Stimulated activated naive CD8-positive, alpha-beta T cell treated with anti-CD3 and anti-CD28 coated beads, Interleukin-15, Interleukin-2, amounts not matched to agents 100 U/mL and 50 U/mL, for 24 hours (primary cell): ENCODE measurements at places on chromosomes 6 and 20.
A peak's percentile ranks its signal among the peaks of the same experiment; 100 is the strongest.

DNA sequence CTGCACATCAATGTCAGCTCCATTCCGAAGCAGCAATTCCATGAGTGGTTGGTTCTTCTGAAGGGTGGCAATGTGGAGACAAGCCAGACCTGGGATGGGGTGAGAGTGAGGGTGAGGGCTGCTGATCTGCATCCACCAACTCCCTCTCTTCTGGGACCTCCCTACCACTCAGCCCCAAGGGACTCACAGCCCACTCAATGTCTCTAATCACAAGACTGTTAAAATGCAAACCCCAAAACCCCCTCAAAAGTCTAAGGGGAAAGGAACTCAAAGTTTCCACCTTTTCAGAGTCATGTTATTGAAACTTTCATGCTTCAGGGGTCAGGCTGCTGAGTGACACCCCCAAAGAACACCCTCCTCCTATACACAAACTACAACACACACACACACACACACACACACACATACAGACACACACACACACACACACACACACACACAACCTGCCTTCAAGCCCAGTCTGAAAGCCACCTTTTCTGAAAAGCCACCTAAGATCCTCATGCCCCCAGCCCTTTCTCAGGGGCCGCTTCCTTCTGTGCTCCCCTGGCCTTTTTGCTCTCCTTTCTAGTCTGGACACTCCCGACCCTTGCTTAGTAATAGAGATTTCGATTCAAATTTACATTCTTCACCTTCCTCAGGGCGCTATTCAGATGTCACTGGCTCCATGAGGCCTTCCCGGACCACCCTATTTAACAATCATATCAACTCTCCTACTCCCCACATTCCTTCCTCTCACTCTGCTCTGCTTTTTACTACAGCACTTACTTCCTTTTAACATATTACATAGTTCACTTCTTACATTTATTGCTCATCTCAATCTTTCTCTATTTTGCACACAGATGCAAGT is 3.3 kb upstream of the SLC35B2 start:
- DNase-seq: no peak

- no peak for DNase-seq
Measured at GRCh38 chr6:5782783-5783547, 223.8 kb downstream of the NRN1 start.

DNA sequence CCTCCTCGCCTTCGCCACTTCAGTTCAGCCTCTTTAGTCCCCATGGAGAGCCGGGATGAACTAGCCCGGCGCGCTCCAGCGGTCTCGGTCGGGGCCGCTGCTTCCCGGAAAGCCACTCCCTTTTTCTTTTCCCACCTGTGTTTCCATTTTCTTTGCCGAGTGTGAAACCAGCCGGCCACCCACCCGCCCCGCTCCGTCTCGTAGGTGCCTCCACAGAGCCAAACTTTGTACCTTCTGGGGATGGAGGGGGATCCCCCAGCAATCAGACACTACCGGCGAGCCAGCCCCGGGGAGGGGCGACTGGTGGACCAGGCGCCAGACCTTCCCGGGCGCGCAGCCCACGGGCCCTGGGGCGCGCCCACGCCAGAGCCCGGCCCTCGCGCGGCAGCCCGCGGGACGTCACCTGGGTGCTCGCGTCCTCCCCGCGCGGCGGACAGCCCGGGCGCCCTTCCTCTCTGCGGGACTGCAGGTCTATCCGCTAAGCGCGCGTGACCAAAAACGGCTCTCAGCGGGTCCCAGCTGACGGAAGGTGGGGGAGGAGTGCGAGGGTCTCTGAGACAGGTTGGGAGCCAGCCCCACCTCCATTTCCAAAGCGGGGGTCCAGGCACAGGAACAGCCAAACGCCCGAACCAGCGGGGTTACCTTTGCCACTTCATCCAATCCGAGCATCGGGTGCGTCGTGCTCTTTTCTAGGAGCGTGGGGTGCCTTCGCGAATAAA is at the start of gene MCHR2:
Gene MCHR2 (minus strand): TSS at position 691 of the 719 bp plus-strand sequence. CDS start 38,076 bp downstream, outside the sequence.
- peak; percentile 2 for DNase-seq

DNA sequence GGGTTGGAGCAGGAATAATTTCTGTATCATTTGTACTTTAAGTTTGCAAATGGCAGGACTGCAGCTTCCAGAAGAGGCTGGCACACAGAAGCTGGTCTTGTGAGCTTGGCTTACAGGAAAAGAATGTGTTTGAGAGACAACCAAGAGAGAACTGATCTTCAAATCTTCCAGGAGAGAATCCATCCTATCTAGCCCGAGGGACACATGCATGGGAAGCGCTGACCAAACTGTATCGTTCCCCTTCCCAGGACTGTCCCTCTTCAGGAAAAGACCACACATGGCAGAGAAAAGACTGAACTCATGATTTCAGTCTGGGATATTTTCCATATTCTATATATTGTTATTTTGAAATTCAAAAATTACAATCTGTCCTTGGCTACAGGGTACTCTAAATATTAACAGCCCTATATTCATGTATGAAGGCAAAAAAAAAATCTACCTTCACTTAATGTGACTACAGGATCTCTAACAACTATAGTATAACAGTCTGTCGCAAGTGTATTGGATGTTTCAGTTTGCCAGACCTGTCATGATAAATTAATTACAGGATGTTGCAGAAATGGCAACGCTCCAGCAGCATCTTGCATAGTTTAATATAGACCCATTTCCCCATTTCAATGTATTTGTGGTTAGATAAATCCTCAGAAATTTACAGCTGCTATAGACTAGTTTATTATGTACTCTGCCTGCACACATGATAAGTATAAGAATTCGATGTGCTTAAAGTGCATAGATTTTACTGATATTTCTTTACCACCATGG is 99.4 kb downstream of the MYB start:
- no peak for DNase-seq

GRCh38 chr6:44898296-44898930 is 429.7 kb upstream of the RUNX2 start:
- no peak for DNase-seq

DNA sequence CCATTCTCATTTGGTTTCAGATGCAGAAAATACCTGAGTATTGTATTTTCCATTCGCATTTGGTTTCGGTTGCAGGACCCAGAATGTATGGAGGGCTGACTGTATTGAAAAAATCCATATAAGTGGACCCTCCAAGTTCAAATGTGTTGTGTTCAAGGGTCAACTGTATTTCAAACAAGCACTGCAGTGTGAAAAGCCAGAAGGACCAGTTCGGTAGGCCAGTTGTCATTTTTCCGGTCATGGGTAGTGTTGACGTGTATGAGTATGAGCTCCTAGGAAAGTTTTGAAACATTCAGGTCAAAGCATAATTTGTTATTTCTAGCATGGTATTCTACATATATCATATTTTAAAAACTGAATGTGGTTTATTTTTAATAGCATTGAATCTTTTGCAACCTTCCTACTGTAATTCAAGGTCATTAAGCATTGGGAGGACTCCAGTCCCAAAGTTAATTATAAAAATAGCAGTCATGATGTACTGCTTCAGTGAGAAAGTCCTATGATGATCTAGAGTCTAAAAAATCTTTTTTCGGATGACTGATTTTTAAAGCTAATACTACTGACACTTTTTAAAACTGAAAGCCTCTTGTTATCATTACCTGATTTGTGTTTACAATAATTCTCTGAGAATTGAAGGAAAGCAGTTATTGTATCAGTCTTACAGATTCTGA is 18.9 kb downstream of the NHSL1 start:
- no peak for DNase-seq

GRCh38 chr6:5442916-5443315 is 181.6 kb downstream of the FARS2 start:
- no peak for DNase-seq

DNA sequence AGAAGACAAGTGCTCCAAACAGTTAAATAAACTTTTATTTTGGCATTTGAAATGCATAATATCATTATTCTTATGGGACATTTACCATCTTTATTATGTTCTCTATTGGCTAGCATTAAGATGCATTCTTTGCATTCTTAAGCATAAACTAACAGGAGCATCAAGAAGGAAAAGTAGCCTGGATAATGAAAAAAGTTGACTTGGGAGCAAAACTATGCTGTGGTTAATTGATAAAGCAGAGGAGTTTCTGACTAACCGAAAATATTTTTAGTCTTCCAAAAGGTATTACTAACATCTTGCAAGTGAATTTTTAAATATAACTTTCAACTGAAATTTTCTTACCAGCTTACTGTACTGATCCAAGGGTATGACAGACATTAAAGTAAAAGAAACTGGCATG is 140.3 kb downstream of the FLRT3 start:
- no peak for DNase-seq

DNA sequence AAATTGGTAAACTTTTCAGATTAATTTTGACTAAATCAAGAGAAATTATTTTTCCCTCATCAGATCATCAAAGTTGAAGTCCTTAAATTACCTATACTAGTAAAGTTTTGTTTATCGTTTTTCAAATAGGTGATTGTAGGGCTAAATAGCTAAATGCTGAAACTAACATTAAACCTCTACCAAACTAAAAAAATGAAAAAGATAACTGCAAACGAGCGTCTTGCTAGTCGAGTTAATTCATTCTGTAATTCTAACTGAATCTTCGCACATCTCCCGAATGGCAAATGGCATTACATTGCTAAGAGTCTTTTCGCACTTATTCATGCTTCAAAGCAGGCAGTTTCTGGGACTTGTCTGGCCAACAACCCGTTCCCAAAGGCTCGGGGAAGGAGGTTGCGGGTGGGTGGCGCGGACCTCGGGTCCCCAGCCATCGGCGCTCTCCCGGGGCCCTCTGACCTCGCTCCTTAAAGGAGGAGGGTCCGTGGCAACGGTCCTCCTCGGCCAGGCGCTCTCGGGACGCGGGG is 43.8 kb downstream of the POPDC3 start:
- DNase-seq: no peak

DNA sequence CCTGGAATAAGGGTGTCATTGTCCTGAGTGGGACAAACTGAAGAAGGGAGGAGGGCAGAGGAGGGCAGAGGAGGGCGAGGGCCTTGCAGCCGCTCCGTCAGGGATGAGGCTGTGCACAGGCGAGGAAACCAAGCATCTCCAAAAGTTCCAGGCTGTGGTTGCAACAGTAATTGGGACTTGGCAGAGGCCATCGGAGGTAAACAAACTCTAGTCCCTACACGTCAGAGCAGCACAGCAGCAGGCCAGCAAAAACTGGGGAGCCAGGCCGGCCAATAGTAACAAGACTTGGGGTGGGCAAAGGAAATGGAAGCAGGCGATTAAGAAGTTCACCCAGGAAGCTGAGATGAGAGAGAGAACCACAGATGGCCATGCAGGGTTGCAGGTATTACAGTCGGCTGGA is 142.8 kb downstream of the SMOC2 start:
- no peak for DNase-seq

DNA sequence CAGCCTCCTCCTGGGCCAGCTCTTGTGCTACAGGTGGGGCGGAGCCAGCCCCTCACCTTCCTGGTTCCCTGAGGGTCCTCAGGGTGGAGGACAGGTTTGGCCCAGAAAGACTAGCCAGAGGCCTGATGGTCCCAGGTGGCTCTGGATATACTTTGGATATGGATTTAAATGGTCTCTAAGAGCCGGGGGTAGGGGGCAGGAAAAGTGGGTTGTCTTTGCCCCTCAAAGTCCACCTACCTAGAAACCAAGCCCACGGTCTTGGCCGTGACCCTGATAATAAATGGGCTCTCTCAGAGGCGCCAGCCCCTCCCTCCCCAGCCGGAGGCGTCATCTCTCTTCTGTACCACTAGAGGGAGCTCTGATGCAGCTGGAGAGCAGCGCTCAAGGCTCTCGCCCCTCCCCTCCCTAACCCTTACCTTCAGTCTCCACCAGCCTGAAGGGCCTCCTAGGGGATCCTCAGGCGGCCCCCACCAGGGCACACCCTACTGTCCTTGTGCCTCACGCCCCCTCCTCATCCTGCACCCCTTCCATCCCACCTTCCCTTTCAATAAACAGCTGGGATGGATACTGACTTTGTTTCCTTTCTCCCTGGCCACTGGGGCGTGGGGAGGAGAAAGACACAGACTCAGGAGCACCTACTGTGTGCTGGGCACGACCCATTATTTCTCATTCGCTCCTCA is 7.5 kb downstream of the NRSN2 start:
- DNase-seq: peak; percentile 77

GRCh38 chr20:56829788-56830385 is 200.8 kb downstream of the TFAP2C start:
- no peak for DNase-seq

DNA sequence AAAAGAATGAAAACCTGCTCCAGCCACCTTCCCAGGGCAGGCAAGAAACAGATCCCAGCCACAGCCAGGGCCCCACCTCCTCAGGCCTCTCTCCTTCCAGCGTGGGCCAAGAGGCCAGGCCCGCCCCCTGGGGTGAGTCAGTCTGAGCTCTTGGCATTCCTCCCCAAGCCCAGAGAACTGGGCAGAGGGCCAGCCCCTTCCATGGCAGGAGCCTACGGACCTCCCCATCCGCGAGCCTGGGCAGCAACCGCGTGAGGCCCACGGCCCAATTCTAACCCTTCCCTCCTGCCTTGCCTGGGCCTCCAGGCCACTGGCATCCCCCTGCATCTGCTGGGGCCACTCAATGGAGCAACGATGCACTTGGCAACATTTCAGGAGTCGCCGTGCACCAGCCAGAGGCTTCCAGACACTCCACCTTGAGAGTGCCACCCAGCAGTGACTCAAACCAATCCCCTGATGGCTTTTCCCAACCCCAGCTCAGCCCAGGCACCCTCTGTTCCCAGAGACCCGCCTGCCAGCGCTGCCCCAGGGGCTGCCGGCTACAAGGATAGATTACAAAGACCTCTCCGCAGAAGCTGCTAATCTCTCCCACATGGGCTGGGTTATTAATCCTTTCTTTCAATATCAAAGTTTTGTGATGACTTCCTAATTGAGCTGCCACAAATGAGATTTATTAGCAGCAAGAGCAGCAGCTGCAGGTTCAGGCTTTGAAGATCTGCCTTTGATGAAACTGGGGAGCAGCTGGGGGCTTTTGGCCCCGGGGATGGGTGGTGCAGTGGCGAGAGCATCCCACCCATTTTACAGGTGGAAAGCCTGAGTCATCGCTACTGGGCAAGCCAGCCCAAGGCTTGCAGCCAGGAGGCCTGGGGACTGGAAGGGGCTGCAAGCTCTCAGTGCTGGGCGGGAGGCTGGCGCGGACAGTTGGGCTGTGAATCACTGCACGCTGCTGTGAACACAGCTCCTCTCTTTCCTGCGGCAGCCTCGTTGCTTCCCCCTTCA is 85.7 kb downstream of the NFATC2 start:
- peak; percentile 41 for DNase-seq

GRCh38 chr6:121666814-121667213 is 231.4 kb downstream of the GJA1 start:
- DNase-seq: no peak

DNA sequence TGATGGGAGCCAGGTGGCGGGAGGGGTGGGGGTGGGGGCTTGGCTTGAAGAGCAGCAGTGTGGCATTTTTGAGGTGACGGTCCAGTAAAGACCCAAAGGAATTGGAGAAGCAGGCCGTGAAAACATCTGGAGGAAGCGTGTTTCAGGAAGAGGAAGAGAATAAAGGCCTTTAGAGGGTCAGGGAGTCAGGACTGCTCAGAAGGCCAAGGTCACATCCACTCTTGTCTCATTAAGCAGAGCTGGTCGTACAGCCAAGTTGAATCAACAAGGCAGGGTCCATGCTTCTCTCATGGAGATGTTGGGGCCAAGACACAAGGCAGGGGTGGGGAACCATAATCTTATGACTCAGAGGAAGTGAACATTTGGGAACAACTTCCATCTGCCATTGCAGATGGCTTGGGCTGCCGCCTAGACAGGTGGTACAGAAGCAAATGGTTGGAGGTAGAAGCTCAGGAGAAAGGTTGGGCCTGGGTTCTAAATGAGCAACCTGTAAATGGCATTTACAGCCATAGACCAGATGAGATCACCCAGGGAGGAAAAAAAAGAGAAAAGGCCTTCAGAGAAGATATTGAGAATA is 179.6 kb downstream of the TTLL2 start:
- no peak for DNase-seq
